Astrocyte of the hippocampus (primary cell): ENCODE measurements at places on chromosomes 3 and 15.
A peak's percentile ranks its signal among the peaks of the same experiment; 100 is the strongest.

DNA sequence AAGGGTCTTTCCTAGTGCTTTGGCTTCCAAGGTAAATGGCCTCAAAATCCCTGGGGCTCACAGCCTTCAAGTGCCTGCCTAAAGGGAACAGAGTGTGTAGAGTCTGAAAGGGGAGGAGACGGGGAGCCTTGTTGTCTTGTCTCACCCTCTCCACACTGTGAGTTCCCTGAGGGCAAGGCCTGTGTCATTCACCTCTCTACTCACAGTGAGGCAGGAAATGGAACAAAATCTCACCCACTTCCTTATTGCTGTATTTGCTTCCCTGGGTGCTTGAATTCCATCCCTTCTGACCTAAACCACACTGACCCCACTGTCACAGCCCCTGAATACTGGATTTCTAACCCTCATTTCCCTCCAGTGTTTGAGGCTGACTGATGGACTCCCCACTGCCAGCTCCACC, 197.5 kb downstream of the EPHB1 start:
- DNase-seq, result no peak

DNA sequence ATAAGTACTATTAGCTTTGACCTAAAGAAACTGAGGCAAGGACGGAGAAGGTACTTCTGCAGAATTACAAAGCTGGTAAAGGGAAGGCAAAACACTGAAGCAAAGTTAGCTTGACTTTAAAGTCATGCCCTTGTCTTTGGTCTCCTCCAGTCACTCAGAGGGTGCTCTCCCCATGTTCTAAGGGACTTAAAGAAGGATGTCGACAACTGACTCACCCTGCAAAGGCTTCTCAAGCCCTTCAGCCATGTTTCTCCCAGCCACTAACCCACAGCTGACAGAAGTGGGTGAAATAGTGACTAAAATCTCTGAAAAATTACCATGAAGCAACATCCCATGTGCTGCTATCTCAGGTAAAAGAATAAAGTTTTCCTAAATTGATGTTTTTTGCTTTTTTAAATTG, 46.4 kb downstream of the SUCLG2 start:
- DNase-seq, result no peak

DNA sequence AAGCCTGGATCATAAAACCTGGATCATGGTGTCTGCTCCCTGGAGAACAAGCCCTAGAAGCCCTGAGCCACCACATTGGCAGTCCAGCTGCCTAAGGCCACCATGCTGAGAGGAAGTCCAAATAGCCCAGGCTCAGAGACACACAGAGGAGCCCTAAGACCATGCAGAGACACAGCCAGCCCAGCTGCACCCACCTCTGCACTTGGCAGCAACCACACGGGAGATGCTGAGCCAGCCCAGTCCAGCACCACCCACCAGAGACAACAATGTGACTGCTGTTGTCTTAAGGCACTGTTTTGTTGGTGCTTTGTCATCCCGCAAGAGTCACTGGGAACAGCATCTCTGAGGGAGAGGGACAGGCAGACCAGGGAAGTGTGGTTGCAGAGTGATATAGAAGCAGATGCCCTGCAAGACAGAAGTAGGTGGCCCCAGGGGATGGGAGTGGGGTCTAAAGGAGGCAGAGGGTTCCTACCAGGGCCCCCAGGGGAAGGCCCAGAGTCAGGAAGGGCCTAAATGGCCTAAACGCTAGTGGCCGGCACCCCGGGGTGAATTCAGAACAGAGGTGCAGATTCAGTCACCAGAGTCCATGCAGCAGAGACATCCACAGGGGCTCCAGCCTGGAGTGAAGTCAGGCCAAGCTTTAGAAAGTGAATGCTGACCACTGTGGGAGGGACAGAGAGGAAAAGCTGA, 105.4 kb upstream of the PRR20G start:
- no peak for DNase-seq

GRCh38 chr15:39804026-39804425, 21.4 kb upstream of the FSIP1 start:
- no peak for DNase-seq

DNA sequence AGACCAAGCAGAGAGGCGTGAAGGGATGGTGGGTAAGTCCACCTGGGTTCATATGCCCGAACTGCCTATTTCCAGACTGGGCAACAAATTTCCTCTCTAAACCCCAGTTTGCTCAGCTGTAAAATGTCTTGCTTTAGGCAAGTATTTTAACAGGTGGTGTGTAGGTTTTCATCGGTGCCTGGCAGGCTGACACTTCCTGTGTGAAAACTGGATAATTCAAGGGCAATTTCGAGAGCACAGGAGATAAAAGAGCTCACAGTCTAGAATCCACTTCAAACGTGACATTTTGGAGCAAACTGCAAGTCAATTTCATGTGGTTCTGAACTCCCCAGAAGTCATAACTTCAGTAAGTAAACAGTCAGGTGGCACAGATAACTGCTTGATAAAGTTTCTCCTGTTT, 112.2 kb downstream of the OXNAD1 start:
- no peak for DNase-seq

DNA sequence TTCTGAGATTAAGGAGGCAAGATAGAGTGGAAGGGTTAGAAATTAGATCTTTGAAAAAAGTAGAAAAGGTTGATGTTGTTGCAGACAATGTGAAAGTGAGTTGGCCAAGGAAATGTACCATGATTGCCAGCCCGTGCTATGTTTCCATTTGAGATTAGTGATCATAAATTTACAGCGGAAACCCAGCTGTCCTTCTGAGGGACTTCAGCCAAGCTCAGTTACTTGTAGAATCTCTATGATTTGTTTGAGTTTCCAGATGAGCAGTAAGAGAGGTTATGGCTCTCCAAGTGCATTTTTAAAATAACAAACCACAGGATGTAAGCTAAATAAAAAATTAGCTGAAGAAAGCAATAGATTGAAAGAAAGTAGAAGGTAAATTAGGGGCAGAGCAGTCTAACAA, 54.2 kb upstream of the RBMS3 start:
- DNase-seq, result no peak

- DNase-seq, result no peak
Measured at GRCh38 chr3:103992469-103992868, 1374.2 kb upstream of the ALCAM start.

DNA sequence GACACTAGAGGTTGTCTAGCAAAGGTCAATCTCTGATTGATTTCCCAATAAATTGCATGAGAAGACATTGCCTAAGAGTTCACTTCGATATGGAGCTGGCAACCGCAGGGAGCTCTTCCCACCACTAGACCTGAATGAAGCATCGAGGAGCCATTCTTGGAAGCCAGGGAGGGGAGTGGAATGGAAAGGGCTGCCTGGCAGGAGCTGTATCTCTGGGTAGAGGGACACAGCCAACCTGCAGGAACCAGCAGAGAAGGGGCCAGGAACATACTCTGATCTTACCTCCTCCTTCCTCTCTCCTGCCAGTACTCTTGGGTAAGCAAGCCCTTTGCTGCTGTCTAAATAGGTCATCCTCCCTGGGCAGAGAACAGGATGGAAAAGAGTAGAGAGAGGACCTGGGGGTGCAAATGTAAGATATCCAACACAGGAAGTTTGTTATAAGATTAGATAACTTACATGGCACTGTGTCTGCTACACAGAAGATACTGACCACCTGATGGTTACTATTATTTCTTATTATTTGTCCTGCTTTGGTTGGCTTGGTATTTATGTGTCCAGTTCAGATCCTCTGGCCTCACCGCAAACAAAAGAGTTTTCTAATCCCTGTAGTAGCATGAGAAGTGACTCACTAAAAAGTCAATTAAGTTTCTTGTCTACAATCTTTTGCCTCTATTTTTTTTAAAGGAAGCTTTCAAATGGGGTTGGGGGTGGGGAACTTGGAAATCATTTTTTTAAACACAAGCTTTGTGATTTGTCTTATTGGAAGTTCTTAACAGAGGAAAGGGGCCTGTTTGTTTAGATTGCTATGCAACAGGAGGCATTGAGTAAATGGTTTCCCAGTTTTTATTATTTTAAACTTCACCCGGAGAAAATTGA, 156.7 kb upstream of the TSC22D2 start:
- DNase-seq, result peak; percentile 82

DNA sequence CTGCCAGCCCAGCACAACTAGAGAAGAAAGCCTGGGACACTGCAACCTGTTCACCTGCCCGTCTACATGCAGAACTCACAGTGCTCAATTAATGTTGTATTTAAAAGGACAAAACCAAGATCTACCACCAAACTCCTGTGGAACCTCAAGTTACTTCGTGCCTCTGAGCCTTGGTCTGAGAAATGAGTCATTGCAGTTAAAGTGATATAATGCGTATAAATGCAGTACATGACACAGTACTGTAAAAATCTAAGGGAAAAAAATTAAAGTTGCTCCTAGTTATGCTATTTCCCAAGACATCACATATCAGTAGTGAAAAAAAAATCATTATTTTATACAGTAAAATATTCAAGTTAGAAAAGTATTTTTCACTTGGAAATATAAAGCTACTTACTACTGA, 138.9 kb downstream of the ZIC4 start:
- DNase-seq, result no peak

DNA sequence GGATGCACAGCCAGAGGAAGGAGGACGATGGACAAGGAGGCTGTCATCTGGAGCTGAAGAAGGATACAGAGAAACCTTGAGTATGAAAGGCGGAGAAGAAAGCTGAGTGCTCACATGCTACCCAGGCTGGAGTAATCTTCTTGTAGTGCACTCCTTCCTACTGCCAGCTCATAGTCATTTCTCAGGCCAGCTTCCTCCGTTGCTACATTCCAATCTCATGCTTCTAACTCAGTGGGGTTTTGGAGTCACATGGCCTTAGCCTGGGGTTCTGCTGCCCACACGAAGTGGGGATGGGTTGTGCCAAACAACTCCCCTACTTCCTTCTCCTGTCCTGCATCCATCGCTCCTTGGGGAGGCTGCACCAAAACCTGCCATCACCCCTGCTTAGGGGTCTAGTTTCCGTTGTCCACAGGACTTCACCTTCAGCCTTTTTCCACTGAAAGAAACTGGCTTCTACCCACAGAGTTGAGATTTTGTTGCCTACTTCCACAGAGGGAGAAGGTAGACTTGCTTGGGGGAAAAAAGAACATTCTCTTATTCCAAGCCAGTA, 239.9 kb downstream of the EPHB1 start:
- no peak for DNase-seq

GRCh38 chr15:82832601-82833361, 23.4 kb downstream of the WHAMM start:
- DNase-seq, result peak; percentile 88
